IMR-90 (cell line): ENCODE measurements at places on chromosomes 5 and 9. TPM values are rescaled to one million over a fixed set of nuclear protein-coding genes. Genes with fewer than 3 reads are reported as not detected.

- DNase-seq, result peak; percentile 11
These were observed 47.5 kb downstream of the NEURL1B start for GRCh38 chr5:172688349-172689217.

DNA sequence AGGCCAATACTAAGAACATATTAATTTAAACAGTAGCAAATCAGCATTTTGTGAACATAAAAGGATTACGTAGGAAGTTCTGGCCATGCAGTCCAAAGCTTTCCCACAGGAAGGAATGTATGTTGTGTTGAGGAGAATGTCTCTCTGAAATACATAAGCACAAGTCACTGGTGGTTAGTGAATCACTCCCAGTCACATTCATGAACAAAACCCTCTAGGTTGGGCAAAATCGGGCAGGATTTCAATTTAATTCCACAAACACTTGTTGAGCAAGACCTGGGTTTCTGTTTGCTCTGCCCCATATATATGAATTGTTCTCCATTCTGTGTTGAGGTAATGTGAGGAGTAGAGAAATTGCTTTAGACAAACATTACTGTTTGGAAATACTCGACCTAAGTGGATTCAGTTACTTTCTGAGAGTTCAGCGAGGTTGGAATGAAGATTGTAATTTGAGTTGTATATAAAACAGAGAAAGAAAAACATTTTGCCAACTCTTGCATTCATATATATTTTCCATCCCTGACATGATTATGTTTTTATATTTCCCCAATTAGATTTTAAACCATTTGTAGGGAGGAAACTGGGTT, 127.6 kb upstream of the RPS23 start:
- peak; percentile 99 for DNase-seq

- DNase-seq, result no peak
These were observed 123.3 kb upstream of the RUSC2 start for GRCh38 chr9:35366627-35367026.

DNA sequence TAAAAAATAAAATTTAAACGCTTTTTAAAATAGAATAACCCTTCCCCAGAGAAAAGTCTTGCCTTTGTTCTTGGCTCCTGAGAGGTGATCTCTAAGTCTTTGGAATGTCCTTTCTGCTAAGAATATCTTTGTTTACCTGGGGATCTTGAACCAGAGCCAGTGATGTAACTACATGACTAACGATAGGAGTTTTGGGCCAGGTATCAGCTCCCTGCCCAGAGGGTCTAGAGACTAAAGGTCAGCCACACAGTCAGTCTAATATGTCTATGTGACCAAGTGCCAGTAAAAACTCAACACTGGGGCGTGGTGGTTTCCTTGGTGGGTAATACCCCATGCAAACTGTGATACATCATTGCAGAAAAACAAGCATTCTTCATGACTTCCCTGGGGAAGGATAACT, 1351.9 kb upstream of the C9orf72 start:
- no peak for DNase-seq

GRCh38 chr9:135478829-135479468, 633 bp upstream of the PPP1R26 start:
- no peak for DNase-seq

DNA sequence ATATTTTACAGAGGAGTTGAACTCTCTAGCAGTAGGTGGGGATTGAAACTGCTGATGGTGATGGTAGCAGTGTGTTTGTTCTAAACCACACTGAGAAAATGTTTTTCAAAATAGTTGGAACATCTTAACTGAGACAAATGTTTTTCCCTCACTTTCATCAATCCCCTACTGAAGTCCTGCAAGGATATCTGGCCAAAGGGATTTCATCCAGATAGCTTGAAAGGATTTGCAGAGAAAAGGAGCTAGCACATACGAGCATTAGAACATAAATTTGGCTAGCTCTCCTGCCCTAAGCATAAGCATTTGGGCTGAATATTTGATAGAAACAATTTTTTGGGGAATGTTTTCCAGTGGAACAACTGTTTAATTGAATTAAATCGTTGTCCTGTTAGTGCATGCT, 153.9 kb downstream of the CDH9 start:
- DNase-seq, result no peak

GRCh38 chr5:168770036-168770498, 190.9 kb upstream of the PANK3 start:
- DNase-seq, result no peak

- no peak for DNase-seq
These were observed 14.5 kb downstream of the STKLD1 start for GRCh38 chr9:133390713-133391112.

GABRG2 gene
- not detected in 2 replicates for polyA plus RNA-seq

SVEP1 gene
- polyA plus RNA-seq, result 3.8 and 4.8 TPM in 2 replicates

TAF11L7 gene
- not detected in 2 replicates for polyA plus RNA-seq

HTR1A gene
- not detected in 2 replicates for polyA plus RNA-seq

ANKRD34B gene
- not detected in 2 replicates for polyA plus RNA-seq

MYORG gene
- polyA plus RNA-seq, result 0.60 TPM in 2 replicates

FBXW5 gene
- polyA plus RNA-seq, result 80.2 and 95.4 TPM in 2 replicates

FUT7 gene
- polyA plus RNA-seq, result not detected in 2 replicates

SAXO1 gene
- polyA plus RNA-seq, result not detected in 2 replicates
